ENCODE measurements at places on chromosomes 7 and 10. TPM values are rescaled to one million over a fixed set of nuclear protein-coding genes. Genes with fewer than 3 reads are reported as not detected.

Gene CLCN1
- total RNA-seq, result not detected

Gene CLRN3
- not detected for total RNA-seq

Gene IGF2BP3
- 2.0 TPM for total RNA-seq

DNA sequence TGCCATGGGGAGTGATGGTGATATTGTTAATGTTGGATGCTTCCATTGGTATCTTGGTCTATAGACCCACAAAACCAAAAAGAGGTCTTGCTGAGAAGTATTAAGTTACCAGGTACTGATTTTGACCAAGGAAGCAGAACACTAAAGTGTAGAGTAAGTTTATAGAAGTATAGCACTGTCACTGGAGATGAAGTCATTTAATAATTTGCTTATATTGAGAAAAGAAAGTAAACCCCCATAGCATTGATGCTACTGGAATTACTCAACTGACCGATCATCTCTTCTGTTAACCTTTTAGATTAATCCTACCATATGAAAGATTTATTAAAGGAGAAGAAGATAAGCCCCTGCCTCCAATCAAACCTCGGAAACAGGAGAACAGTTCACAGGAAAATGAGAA, 183.2 kb downstream of the RTKN2 start:
- no peak overlapping the region for H3K4me3 ChIP-seq
- H3K27me3 ChIP-seq, result no peaks in the 10 kb centered on the region
- no peak for DNase-seq
- peaks cover 66% of the 10 kb centered on the region for H3K4me1 ChIP-seq
- H3K27ac ChIP-seq, result peak overlapping the region; percentile 31

DNA sequence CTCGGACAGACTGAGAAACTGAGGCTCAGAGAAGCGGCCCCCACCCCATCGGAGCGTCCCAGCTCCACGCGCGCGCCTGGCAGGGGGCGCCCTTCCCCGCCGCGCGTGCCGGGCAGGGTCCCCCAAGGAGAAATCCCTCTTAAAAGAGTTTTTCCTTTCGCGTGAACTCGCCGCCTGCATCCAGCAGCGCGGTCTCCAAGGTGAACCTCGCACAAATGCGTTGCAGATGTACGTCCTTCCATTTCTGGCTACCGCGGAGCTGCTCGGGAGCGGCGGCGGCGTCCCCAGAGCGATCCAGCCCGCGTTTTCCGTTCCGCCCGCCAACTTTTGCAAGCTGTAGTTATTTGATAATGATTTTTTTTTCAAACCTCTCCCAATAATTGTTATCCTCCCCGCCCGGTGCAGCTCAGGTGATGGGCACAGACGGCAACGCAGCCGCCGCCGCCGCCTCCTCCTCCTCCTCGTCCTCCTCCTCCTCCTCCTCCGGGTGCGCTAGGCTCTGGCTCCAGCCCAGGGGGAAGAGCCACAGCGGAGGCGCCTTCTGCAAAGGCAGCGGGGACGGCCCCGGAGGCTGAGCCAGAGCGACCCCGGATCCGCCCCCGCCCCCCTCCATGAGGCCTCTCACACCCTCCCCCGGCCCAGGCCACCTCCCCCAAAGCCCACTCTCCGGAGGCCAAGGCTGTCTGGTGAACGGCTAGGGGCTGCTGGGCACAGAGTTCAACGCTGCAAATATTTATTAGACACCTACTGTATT, 74.0 kb upstream of the CUX1 start:
- H3K36me3 ChIP-seq, result no peaks in the 10 kb centered on the region
- H3K27me3 ChIP-seq, result no peaks in the 10 kb centered on the region
- H3K4me3 ChIP-seq, result peak overlapping the region; percentile 81
- peak; percentile 65 for DNase-seq

DNA sequence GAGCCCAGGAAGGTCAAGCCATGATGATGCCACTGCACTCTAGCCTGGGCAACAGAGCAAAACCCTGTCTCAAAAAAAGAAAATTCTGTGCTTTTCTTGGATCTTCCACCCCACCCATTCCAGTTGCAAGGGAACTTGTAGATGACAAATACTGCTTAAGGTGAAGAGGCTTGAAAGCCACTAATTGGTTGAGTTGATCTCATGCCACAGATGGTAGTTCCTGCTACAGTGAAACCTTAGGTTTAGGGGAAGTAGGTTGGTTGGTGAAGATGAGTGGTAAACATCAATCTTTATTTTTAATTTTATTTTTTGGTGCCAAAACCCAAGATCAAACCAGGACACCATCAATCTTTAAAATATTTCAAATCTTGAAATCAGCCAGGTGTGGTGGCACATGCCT, 2.9 kb upstream of the GDI2 start:
- no peak overlapping the region for H3K27ac ChIP-seq
- no peak for DNase-seq
- H3K27me3 ChIP-seq, result no peaks in the 10 kb centered on the region
